ENCODE measurements at places on chromosomes 12 and 14. TPM values are rescaled to one million over a fixed set of nuclear protein-coding genes. Genes with fewer than 3 reads are reported as not detected.

The NDUFA12 gene
- total RNA-seq: 96.5 TPM

The OR11H7 gene
- total RNA-seq: not detected

The KRT7 gene
- not detected for total RNA-seq

DNA sequence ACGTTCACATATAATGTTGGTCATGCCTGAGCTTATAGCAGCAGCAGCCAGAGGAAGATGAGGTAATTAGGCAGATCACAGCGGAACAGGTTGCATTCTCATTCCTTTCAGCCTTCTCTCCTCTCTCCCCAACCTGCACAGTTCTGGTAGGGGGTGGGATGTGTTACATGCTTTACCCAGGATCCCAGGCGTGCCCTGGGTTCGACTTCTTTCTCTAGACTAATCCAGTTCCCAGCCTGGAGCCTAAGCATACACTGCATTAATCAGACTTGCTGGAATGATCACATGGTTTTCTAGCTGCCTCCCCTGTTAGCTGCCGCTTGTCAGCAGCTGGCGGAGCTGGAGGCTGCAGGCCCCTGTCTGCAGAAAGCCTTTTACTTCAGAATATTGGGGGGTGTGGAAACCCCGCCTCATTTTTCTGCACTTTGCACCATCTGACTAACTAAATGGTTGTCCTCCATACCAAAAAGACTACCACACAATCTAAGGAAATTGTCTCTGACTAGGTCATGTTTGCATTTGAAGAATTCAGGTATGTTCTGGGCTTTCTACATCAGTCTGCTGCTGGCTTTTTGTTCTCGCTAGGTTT lies 46.0 kb upstream of the EVL start:
- DNase-seq: no peak

- no peak for DNase-seq
Observed at GRCh38 chr12:131818821-131819585, 9.2 kb upstream of the MMP17 start.

GRCh38 chr14:37438444-37438843 lies 156.6 kb downstream of the FOXA1 start:
- no peak for DNase-seq

The LRP1 gene
- 24.7 TPM for total RNA-seq

- DNase-seq: no peak
Observed at GRCh38 chr12:18443768-18444437, 182.6 kb downstream of the PIK3C2G start.

- DNase-seq: no peak
Observed at GRCh38 chr12:32534698-32535097, 135.3 kb downstream of the FGD4 start.

DNA sequence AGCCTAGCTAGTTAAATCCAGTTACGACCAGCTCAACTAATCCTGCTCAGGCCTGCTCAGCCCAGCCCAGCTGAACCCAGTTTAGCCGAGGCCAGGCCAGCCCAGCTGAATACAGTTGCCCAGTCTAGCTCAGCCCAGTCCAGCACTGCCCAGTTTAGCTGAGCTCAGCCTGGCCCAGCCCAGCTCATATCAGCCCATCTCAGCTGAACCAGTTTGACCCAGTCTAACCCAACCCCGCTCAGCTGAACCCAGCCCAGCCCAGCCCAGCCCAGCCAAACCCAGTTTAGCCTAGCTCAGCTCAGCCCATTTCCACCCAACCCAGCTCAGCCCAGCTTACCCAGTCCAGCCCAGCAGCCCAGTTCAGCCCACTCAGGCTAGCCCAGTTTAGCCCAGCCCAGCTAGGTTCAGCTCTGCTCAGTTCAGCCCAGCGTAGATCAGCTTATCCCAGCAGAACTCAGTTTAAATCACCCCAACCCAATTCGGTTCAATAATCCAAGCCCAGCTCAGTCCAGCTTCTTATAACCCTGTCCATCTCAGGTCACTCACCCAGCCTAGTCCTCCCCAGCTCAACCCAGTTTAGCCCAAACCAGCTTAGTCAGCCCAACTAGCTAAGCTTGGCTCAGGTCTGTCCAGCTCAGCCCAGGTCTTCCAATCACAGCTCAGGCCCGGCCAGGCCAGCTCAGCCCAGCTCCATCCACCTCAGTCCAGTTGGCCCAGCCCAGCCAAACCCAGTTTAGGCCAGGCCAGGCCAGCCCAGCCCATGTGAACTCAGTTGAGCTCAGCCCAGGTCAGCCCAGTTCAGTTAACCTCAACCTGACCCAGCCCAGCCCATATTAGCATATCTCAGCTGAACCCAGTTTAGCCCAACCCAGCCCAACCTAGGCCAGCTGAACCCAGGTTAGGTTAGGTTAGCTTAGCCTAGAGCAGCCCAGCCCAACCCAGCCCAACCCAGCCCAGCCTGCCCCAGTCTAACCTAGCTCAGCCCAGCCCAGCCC lies 76.7 kb downstream of the TMEM121 start:
- no peak for DNase-seq

DNA sequence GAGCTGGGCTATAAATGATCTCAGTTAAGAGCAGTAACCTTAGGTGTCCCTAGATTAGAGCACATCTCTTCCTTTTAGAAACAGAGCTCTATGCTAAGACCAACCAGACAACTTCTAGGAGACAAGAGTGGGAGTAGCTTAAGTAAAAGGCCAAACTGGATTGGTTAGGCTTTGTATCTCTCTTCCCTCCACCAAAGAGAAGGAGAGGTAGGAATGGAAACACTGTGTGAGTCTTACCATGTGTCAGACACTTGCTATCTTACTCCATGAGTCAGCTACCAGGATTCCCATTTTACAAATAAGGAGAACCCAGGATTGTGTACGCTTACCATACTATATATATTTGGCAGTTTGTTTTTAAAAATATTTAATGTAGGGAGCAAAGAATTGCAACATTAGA lies 122.9 kb downstream of the PAX9 start:
- no peak for DNase-seq

DNA sequence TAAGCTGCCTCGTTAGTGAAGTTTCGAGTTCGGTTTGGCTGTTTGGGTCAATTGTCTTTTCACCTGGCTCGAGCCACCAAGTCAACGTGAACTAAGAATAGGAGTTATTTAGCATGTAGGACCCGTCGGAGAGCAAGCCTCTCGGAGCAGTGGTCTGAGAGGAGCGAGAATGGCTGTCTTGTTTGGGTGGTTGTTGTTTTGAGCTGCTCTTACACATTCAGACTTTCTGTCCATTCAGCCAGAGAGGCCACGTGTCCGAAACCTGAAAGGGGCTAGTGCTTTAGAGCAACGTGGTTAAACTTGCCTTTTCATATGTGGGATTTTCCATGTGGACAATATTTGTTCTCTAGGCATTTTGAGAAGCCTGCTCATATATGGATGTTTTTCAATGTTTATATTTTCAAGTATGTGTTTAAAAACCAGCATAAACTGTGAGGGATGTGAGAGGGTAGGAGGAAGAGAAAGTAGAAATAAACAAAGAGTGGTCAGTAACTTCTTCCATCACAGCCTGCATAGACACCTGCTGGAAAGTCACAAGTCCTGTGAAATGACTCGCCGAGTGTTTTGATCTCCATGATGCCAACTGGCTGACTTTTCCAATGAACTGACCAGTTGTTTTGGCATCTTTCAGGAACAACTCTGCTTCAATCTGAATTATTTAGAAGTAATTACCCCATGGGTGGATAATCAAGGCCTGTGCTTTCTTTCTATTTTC lies 221.0 kb downstream of the ASCL1 start:
- DNase-seq: no peak

DNA sequence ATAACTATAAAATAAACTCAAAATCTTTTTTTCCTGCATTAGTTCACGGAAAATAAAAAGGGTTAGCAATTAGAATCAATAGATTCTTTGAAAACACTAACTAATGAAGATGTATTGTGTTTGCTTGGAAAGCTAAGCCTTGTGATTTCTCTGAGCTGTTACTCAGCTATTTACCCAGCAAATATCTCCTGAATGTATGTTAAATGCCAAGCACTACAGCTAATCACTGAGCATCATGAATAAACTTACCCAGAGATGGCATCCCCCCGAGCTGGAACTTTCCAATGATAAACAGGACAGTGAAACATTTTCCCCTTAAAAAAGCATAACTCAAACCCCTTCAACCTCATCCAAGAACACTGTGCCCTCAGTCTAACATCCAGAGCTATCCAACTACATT lies 71.2 kb downstream of the SLC2A13 start:
- DNase-seq: no peak

DNA sequence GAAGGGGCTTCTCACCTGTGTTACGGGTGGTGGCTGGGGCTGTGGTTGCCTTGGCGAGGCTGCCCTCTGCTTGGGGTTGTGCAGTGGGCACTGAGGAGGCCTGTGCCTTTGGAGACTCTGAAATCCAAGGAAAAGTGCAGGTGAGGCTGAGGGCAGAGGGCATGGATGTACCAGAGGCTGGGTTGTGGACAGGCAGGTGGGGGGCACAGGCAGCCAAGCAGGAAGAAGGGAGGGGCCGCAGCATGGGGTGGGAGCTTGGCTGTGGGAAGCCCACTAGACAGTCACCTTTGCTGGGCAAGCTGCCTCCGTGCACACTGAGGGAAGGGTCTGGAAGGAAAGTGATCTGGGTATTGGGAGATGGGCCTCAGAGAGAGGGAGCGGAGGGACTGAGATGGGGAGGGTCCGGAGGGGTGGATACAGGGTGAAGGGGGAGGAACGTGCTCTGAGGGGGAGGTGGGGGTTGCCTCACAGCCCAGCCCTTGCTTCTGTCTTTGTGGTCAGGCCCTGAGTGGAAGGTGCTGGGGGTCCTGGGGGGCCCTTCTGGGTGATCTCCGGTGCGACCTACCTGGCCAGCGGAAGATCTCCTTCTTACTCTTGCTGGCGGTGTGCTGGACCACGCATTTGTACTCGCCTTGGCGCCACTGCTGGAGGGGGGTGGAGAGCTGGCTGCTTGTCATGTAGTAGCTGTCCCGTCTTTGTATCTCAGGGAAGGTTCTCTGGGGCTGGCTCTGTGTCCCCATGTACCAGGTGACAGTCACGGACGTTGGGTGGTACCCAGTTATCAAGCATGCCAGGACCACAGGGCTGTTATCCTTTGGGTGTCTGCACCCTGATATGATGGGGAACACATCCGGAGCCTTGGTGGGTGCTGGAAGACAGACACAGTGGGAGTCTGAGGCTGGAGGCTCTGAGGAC lies 318.7 kb downstream of the TMEM121 start:
- DNase-seq: no peak

DNA sequence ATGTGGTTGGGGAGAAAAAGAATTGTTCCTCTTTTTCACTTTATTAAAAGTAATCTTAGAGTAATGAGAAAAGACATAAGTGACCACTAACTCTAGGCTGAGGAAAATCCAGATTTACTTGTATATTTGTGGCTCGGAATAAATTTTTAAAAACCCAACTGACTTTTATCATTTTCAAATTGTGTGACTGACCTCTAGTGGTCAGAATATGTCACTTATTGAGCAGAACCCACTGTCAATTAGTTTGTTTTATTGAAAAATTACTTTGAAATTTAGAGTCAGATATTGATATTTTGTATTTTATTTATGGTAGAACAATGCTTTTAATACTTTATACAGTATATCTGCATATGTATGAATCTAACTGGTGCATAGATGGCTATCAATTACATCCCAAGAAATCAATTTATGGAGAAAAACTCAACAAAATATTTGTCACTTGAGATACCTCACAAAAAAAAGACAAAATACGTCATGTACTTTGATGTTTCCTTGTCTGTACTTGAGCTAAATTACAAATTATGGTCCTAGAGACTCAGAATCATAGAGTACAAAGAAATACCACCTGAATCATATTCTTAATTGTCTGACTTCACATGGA lies 229.4 kb downstream of the CNTN1 start:
- no peak for DNase-seq

GRCh38 chr12:85036234-85036707 lies at the start of the genes LRRIQ1 and TSPAN19:
Gene LRRIQ1, plus strand, starts transcription at chr12:85036351. Its CDS starts 1,826 bp downstream, at chr12:85038177.
Gene TSPAN19, minus strand, starts transcription at chr12:85036277. Its CDS starts 6,331 bp downstream, at chr12:85029946.
- peak; percentile 78 for DNase-seq

The PROX2 gene
- 0.08 TPM for total RNA-seq

DNA sequence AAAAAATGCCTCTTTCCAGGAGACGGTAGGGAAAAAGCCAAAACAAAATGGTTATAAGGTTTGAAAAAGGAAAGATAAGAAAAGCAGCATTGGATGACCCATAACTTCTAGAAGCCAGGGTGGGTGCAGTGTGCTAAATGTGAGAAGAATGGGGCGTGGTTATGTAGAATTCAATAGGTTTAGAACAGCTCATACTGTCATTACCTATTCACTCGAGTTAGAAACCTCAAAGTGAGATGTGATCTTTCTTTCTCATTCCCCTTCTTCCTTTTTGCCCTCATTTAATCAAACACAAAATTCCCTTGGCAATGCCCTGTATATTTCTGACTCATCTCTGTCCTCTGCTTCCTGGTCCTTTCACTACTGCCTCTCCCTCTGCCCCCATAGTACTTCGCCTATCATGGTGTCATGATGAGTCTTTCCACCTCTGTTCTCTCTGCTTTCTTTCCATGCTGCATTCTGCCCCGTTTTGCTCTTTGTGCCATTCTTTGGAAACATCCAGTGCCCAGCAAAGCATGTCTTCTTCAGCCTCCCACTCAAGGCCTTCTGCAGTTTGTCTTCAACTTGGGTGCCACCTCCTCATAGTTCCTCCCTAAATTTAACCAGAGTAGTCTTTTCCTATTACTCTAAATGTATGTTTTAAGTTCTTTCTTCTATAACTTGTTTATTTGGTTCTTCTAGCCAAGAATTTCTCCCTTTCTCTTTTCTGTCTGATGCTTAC lies 496.3 kb downstream of the NRXN3 start:
- no peak for DNase-seq

GRCh38 chr12:126385785-126386184 lies 1320.5 kb downstream of the AACS start:
- DNase-seq: no peak

DNA sequence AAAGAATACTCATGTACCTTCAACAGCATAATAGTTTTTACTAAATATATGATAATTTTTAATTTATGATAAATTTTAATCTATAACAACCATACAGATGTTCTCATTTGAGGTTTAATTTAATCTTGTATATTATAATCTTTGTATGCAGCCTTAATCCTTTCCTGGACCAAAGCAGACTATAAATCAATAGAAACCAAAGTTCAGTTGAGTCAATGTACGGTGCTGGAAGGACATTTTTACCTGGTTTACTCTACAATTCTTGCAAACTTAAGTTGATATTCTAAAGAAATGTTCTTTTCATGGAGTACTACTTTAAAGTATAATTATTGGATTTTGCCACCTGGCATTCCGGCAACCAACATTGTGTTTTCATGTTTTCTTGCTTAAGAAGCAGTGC lies 118.0 kb downstream of the STAB2 start:
- DNase-seq: no peak

DNA sequence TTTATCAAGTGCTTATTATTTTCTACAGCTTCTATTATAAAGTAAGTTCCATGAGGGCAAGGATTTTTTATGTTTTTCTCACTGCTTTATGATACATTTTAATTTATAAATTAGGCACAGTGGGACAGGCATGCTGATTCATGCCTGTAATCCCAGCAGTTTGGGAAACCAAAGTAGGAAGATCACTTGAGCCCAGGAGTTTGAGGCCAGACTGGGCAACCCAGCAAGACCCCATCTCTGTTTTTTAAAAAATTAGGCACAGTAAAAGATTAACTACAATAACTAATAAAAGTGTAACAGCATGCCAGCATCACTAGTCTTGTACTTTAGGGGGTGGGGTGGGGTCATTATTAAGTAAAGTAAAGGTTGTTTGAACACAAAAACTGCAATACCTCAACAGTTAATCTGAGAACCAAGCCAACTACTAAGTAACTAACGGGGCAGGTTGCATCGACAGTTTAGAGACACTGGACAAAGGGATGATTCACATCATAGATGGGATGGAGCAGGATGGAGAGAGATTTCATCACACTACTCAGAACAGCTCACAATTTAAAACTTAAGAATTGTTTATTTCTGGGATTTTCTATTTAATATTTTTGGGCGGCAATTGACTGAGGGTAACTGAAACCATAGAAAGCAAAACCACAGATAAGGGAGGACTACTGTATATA lies 119.5 kb downstream of the PLEKHA5 start:
- no peak for DNase-seq

The TFCP2 gene
- 29.5 TPM for total RNA-seq
